Astrocyte of the spinal cord (primary cell): ENCODE measurements at places on chromosomes 6 and 20.
A peak's percentile ranks its signal among the peaks of the same experiment; 100 is the strongest.

- no peak for DNase-seq
Observed at GRCh38 chr6:168274037-168274952, 45.3 kb downstream of the DACT2 start.

- DNase-seq, result peak; percentile 85
Observed at GRCh38 chr20:51221791-51222408, 199.0 kb upstream of the KCNG1 start.

DNA sequence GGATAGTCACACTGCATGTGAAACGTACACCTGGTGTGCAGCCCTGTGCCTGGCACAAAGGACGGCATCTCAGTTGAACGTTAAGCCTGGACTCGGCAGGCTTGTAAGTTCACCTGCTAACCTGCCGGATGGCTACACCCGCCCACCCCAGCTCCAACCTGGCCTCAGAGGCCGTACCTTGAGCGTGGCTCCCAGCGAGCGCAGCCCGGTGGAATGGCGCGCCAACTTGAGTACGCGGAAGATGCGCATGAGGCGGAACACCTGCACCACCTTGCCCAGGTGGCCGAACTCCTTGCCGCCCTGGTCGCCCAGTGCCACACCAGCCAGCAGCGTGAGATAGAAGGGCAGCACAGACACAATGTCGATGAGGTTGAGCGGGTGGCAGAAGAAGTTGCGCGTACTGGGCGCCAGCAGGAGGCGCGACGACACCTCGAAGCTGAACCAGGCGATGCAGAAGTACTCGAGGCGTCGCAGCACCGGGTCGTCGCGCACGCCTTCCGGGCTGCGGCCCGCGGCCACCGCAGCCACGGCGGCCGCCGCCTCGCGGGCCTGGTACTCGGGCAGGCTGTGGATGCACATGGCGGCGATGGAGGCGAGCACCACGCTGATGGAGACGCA lies 3.3 kb downstream of the KCNS1 start:
- peak; percentile 13 for DNase-seq

GRCh38 chr6:135012764-135013163 lies 41.9 kb downstream of the HBS1L start:
- DNase-seq, result peak; percentile 16

DNA sequence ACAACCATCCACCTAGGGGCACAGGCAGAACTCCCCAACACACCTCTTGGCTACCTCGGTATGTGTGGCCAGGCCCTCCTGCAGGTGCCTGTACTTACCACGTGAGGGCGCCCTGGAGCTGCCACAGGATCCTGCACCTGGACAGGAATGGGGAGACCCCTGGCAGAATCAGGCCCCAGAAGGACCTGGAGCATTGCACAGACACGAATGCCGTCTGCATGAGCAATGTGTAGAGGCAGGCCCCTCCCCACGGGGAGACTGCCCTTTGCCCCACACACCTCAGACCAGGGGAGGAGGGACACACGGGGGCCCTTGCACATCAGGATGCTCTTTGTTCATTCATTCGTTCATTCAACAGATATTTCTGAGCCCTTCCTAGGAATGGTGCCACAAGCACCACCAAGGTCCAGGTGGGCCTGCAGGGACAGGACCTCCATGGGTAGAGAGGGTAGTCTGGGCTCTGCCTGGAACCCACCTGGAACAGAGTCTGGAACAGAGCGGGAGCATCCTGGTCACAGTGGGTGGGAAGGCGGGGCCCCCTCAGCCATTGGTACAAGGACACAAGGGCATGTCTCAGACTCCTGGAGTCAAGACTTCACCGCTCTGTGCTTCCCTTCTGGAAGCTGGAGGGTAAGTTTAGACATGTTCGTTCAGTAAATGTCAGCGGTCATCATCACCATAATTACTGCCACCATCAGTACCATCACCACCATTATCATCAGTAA lies 32.3 kb downstream of the YTHDF1 start:
- DNase-seq, result no peak

DNA sequence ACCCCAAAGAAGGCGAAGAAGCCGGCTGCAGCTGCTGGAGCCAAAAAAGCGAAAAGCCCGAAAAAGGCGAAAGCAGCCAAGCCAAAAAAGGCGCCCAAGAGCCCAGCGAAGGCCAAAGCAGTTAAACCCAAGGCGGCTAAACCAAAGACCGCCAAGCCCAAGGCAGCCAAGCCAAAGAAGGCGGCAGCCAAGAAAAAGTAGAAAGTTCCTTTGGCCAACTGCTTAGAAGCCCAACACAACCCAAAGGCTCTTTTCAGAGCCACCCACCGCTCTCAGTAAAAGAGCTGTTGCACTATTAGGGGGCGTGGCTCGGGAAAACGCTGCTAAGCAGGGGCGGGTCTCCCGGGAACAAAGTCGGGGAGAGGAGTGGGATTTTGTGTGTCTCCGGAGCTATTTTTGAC lies 69.6 kb downstream of the HFE start:
- DNase-seq, result no peak

DNA sequence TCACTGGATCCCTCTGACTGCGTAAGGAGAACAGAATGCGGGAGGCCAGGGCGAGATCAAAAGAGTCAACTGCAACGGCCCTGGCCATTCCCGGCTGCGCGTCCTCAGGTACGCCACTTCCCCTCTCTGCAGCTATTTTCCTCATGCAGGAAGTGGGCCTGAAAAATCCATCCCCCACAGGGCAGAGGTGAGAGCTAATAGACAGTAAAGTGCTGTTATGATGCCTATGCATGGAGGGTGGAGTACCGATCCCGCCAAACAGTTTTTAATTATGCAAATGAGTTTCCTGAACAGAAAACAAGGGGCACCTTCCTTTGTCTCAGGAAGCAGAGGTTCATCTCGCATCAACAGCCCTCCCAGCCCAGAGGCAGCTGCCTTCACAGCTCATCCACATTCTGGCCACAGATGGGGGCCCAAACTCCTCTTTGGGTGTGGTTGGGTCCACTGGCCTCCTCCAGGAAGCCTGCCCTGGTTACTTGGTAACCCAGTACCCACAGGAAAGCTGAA lies 9.3 kb downstream of the PREX1 start:
- no peak for DNase-seq

DNA sequence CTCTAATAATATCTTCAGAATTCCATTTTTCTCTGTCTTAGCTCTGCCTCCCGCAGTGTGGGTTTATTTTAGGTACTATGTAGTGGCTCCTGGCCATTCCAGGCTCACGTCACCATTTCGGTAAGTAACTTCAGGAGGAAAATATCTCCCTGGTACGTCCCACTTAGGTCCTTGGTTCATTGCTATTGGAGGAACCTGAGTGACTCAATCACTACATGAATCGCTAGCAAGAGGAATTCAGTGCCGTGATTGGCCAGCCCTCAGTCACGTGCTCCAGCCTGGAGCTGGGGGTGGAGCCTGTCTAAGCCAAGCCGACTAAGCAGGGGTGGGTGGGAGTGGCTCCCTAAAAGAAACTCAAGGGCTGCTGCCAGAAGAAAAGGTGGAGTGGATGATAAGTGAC lies 67.3 kb upstream of the E2F3 start:
- DNase-seq, result no peak

- no peak for DNase-seq
Observed at GRCh38 chr6:901696-902460, 208.9 kb upstream of the EXOC2 start.

DNA sequence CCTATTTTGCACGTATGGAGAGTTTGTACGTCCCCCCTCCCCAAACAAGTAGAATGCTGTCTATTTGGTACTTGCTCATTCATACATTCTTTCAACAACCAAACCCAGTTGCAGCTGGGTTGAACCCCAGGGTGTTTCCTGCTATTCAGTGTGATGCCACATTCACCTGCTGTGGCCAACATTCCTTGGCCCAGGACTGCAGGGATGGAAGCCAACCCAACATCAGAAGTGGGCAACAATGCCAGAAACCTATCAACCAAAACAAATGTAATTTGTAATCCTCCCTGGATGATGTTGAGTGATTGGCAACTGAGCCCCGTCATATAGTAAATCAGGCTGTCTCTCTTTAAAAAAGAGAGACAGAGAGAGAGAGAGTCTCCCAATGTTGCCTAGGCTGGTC lies 8.9 kb downstream of the NT5E start:
- DNase-seq, result peak; percentile 59

DNA sequence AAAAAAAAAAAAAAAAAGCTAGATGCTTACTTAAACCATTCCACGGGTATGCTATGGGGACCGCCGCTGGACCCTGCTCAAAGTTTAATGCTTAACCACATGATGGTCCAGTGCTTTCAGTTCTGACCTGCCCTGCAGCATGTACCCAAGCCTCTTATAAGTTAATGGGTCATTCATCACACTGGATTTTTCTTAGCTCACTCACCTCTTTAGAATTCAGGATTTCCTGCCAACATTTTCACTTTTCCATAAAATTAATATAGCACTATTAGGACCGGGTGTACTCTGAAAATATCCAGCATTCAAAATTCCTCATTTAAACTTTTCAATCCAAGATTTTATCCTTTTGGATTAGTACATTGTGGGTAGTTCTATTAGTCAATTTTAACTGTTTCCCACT lies 140.8 kb downstream of the ALDH8A1 start:
- peak; percentile 33 for DNase-seq

DNA sequence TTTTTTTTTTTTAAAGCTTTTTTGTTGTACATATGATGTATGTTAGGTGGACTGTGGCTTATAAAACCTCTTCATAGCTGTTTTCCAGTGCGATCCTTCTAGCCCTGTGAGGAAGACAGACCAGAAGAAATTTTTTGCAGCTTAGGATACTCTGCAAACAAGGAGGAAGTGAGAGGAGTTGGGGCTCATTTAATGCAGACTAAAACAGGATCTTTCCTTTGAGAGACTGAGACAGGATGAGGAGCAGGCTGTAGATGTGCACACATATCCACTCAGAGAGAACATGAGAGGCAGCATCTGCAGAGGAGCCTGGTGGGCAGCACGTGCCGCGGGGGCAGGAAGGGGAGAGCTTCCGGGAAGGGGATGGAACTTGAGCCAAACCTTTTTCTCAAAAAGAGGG lies 45.7 kb downstream of the PPARD start:
- no peak for DNase-seq

DNA sequence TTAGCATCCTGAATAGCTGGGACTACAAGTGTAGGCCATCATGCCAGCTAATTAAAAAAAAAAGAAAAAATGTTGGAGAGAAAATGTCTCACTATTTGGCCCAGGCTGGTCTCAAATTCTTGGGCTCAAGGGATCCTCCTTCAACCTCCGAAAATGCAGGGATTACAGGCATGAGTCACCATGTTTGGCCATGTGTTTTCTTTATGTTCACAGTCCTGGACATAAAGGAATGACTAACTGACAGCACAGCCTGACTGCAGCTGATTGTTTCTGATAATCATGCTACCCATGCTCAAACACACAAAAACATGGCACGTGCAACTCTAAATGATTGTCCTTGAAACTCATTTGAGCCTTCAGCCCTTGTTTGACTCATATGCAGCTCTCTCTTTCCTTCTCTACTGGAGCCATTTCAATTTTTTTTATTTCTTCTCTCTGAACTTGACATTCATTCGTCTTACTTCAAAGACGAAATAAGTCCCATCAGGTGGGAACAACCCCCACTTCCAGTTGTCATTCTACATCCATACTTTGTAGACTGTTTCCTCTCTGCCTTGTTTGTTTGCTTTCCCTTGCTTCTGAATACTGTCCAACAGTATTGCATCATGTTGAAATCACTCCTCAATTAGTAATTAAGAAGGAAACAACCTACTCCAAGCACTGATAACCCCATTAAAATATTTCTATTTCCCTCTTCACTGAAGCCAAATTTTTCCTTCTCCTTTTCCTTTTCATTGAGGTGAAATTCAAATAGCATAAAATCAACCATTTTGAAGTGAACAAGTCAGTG lies 413.0 kb downstream of the BMP2 start:
- DNase-seq, result peak; percentile 45

- DNase-seq, result no peak
Observed at GRCh38 chr20:25205277-25206062, 10.0 kb downstream of the ENTPD6 start.

DNA sequence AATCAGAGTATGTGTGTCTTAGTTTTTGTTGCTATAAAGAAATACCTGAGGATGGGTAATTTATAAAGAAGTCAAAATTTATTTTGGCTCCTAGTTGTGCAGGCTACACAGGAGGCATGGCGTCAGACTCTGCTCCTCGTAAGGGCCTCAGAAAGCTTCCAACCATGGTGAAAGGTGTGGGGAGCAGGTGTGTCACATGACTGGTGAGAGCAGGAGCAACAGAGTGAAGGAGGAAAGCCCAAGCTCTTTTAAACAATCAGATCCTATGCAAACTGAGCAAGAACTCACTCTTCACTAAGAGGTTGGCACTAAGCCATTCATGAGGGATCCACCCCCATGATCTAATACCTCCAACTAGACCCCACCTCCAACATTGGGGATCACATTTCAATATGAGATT lies 1524.3 kb downstream of the HACE1 start:
- DNase-seq, result no peak

DNA sequence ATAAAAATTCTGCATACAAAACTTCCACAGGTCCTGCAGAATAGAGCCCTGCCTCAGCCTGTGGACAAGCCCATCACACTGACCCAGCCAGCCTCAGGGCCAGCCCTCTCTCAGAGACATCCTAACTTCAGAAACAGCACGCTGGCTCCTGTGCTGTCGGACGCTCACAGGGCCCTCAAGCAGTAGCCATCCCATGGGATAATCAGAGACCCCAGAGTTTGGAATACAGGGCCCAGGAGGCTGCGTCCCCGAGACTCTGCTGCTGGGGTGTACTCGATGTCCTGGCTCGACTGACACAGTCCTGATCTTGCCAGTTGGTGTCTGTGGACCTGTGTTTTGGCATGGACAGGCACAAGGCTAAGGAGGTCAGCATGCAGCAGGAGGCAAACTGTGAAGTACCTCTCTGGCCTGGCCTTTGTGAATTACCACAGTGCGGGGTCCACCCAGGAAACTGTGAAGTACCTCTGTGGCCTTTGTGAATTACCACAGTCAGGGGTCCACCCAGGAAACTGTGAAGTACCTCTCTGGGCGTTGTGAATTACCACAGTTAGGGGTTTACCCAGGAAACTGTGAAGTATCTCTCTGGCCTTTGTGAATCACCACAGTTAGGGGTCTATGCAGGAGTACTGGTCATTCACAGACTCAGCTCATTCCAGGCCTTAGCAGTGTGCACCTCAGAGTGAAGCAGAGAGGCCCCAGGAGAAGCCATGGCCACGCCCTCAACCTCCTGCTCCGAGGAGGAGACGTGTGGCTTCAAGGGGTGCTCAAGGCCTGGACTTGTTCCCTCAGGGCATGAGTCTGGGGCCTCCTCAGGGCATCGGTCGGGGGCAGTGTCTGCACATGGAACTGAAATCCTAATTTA lies 212.4 kb downstream of the SYNDIG1 start:
- no peak for DNase-seq

GRCh38 chr20:13418263-13419229 lies 197.5 kb downstream of the ISM1 start:
- no peak for DNase-seq

DNA sequence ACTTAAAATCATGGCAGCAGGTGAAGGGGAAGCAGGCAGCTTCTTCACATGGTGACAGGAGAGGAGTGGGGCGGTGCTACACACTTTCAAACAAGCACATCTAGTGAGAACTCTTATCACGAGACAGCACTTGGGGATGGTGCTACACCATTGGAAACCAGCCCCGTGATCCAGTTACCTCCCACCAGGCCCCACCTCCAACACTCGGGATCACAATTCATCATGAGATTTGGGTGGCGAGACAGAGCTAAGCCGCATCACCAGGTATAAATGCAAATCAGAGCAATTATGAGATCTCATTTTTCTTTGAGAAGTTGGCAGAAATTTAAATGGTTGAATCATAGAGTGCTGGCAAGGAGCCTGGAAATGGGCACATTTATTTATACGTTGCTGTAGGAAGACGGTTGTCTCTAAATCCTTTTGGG lies 31.4 kb downstream of the IGF2R start:
- no peak for DNase-seq
